ENCODE measurements at places on chromosomes 5 and 9. TPM values are rescaled to one million over a fixed set of nuclear protein-coding genes. Genes with fewer than 3 reads are reported as not detected.

The F2RL1 gene
- total RNA-seq, result 65.9 TPM

The TMEM203 gene
- 25.4 TPM for total RNA-seq

The FOXB2 gene
- total RNA-seq, result not detected

The SPOCK1 gene
- total RNA-seq, result 15.6 TPM

The RXFP3 gene
- not detected for total RNA-seq

The SLC25A2 gene
- 0.28 TPM for total RNA-seq

The PCDHGA5 gene
- total RNA-seq, result 0.67 TPM

The UGT3A1 gene
- total RNA-seq, result not detected

All from Panc1 (cell line).